ENCODE measurements at places on chromosomes 16 and 17. TPM values are rescaled to one million over a fixed set of nuclear protein-coding genes. Genes with fewer than 3 reads are reported as not detected.

- H3K4me1 ChIP-seq = peaks cover 2% of the 10 kb centered on the region
- peak; percentile 91 for DNase-seq
- no peak within 1 kb of the TSS for H3K27ac ChIP-seq
Observed at GRCh38 chr16:50692999-50693781, at the start of gene NOD2. Gene NOD2 (plus strand): TSS chr16:50693606. CDS start chr16:50699496, 5,890 bp downstream.

DNA sequence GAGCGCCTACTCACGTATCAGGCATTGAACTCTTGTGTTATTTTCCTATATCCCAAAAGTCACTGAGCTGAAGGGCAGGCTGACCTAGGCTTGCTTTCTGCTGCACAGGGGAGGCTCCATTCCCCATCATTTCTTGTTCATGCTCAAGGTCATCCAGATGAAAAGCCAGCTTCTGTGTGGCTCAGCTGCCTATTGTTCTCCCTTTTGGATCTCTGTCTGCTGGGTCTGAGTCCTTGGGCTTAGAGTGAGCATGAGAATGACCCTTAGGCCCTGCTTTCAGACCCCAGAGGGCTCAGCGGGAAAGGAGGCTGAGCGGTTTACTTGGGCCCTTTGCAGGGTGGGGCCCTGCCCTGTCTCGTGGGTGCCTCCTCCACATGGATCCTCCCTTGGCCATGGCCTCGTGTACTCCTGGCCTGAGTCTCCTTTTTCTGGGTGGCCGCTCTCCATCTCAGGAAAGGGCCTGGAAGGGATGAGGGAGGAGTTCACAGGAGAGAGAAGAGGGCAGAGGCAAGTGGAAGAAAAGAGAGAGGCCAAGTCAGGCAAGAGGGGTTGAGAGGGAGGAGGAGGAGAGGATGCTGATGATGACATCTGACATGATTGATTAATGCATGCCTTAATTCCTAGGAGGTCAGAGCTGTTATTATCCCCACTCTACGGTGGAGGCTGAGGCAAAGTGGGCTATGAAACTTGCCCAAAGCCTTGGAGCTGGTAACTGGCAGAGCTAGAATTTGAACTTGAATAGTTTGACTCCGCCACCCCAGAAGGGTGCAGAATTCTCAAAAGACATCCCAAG is 19.8 kb upstream of the MAP3K14 start:
- H3K36me3 ChIP-seq = no peaks in the 10 kb centered on the region
- peaks cover 24% of the 10 kb centered on the region for H3K4me1 ChIP-seq
- no peak overlapping the region for H3K4me3 ChIP-seq

- H3K4me3 ChIP-seq = no peak overlapping the region
- no peak overlapping the region for H3K27ac ChIP-seq
- H3K36me3 ChIP-seq = no peaks in the 10 kb centered on the region
- H3K27me3 ChIP-seq = peaks cover 17% of the 10 kb centered on the region
Observed at GRCh38 chr17:79562192-79562930, 48.5 kb downstream of the RBFOX3 start.

DNA sequence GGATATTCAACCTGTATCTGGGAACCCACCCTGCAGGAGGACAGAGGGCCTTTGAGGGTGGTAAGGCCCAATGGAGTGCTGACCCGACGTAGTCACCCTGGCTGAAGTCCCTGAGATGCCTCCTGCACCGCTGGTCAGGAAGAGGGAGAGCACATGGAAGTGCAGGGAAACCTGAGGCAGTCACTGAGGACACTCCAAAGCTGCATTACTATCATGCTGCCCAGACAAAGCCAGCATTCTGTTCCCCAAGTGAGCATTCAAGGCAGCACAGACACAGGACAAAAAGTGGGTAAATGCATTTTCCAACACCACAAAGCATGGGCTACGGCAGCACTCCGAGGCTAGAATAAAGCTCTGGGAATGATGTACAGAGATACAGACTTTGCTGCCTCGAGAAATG is 46.8 kb upstream of the BCAR1 start:
- no peak overlapping the region for H3K4me3 ChIP-seq
- H3K27ac ChIP-seq = no peak overlapping the region
- DNase-seq = no peak
- H3K4me1 ChIP-seq = peaks cover 25% of the 10 kb centered on the region

DNA sequence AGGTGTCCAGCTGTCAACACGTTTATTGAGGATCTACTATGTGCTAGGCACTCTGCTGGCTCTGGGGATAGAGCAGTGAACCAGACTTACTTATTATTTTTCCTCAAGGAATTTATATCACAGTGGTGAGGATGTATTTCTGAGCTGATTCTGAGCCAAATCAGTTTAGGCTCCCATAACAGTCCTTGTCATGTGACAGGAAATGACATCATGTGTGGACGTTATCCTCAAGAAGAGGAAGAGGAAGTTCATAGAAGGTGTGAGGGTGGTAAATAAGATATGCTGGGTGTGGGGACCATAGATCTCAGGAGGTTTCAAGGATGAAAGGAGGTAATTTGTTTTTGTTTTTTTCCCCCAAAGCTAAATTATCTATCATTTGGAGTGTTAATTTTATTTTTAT is 873.5 kb upstream of the EEF2KMT start:
- no peak for DNase-seq
- no peak overlapping the region for H3K4me3 ChIP-seq
- H3K27ac ChIP-seq = no peak overlapping the region
- no peaks in the 10 kb centered on the region for H3K36me3 ChIP-seq
- H3K27me3 ChIP-seq = no peaks in the 10 kb centered on the region
- peaks cover 2% of the 10 kb centered on the region for H3K4me1 ChIP-seq

GRCh38 chr16:9647981-9648701 is 534.1 kb downstream of the GRIN2A start:
- H3K36me3 ChIP-seq = no peaks in the 10 kb centered on the region
- no peaks in the 10 kb centered on the region for H3K4me1 ChIP-seq
- no peak overlapping the region for H3K4me3 ChIP-seq
- peak; percentile 33 for DNase-seq
- H3K27ac ChIP-seq = no peak overlapping the region

DNA sequence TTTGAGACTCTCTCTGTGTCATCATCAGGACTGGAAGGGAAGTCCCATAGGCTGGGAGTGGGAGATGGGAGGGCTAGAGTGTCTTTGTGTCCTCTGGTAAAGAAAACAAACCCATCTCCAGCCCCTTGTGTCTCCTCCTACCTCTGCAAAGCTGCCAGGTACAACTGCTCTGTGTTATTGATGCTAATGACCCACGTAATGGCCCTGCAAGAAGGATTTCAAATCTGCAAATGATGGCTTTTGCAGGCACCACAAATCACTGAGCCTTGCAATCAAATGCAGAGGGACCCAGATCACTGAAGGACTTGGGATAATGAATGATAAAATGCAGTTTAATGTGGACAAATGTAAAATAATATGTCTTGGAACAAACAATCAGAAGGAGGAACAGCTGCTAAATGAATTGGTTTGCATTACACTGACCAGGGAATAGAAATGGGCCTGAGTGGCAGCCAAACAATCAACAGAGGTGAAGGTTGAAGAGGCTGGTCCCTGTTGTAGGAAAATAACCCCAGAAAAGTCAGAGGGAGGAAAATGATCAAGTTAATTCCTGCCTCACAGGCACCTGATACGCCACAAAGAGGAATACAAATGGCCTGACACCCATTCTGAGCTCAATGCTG is 425.1 kb downstream of the UTP18 start:
- H3K27me3 ChIP-seq = no peaks in the 10 kb centered on the region
- no peak overlapping the region for H3K27ac ChIP-seq
- H3K36me3 ChIP-seq = no peaks in the 10 kb centered on the region
- no peak overlapping the region for H3K4me3 ChIP-seq
- no peaks in the 10 kb centered on the region for H3K4me1 ChIP-seq
- no peak for DNase-seq

- H3K4me3 ChIP-seq = peak overlapping the region; percentile 20
- H3K4me1 ChIP-seq = peaks cover 14% of the 10 kb centered on the region
- H3K36me3 ChIP-seq = peaks cover 8% of the 10 kb centered on the region
- H3K27me3 ChIP-seq = no peaks in the 10 kb centered on the region
- no peak overlapping the region for H3K27ac ChIP-seq
Observed at GRCh38 chr16:29826342-29826695, 6.1 kb downstream of the MVP start.

GRCh38 chr17:63476459-63476853 is 405 bp upstream of the ACE start:
- DNase-seq = peak; percentile 92
- H3K36me3 ChIP-seq = no peaks in the 10 kb centered on the region
- peak overlapping the region; percentile 67 for H3K4me3 ChIP-seq
- peaks cover 65% of the 10 kb centered on the region for H3K4me1 ChIP-seq

The ASPA gene
- polyA plus RNA-seq = not detected

The CHST4 gene
- polyA plus RNA-seq = 0.08 TPM

The TEKT1 gene
- not detected for polyA plus RNA-seq

The CDK5R1 gene
- 1.4 TPM for polyA plus RNA-seq

The RFFL gene
- 12.7 TPM for polyA plus RNA-seq

The SSTR5 gene
- not detected for polyA plus RNA-seq

The GNG13 gene
- polyA plus RNA-seq = not detected

The TBC1D3E gene
- polyA plus RNA-seq = not detected
